Eye (tissue), 1 donor: ENCODE measurements at places on chromosomes 12 and 14.

DNA sequence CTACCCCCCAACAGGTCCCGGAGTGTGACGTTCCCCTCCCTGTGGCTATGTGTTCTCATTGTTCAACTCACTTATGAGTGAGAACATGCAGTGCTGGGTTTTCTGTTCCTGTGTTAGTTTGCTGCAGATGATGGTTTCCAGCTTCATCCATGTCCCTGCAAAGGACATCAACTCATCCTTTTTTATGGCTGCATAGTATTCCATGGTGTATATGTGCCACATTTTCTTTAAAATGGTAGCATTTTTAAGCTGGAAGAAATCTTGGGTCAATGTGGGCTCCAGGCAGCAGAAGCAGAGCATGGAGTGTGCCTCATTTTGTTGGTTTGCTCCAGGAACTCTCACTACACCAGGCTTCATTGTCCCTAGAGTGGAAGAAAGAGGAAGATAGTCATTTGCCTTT is 47.6 kb upstream of the ITPR2 start:
- no peak for DNase-seq

DNA sequence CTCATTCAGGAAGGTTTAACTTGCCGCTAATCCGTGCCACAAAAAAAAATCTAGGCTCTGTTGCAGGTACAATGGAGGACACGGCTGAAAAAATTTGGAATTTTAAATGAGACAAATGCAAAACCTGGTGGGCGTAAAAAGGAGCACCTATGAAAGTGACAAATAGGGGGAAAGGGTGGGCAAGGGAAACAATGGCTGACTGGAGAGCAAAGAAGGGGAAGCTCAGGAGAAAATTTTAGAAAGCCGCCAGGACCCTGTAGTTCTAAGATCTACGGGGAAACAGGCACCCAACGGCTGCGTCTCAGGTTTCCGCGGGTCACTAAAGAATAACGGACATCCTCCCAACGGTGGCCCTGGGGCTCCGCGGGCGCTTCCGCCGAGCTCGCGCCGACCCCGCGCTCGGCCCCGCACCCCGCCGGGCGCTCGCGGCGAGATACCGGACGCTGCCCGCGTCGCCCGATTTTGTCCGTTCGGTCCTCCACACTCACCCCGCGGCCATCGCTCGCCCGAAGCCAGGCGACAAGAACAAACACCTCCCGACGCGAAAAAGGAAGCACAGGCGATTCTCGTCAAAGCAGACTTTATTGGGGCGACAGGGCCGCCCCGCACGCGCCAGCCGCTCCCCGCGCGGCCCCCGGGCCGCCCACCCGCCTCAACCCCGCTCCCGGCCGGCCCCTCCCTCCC is 1.1 kb upstream of the YY1 start:
- peak; percentile 78 for DNase-seq

GRCh38 chr14:95258754-95259593 is 60.7 kb downstream of the CLMN start:
- DNase-seq, result no peak

GRCh38 chr12:56029166-56029519 is 8.3 kb downstream of the IKZF4 start:
- no peak for DNase-seq

- no peak for DNase-seq
Observed at GRCh38 chr12:122895320-122895703, 612 bp downstream of the VPS37B start.
